ENCODE measurements at places on chromosomes 5 and 9.

DNA sequence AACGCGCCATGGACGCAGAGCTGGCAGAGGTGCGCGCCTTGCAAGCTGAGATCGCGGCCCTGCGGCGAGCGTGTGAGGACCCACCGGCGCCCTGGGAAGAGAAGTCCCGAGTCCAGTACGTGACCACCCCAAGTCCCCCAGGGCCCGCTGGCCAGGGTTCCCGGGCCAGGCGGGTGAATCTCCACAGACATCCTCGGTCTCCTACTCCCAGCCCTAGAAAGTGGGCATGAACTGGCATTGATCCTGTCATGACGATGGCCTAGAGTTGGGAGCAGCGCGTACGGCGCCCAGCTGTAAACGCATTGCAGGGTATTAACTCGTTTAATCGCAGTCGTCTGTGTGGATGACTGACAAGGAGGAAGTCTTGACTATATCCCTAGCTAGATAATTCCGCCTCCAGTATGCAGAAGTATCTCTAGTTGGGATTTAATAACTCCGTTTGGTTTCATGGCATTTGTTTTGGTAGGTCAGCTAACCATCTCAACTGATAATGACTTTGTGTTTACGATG, 293 bp downstream of the CENPP start:
- DNase-seq = no peak

DNA sequence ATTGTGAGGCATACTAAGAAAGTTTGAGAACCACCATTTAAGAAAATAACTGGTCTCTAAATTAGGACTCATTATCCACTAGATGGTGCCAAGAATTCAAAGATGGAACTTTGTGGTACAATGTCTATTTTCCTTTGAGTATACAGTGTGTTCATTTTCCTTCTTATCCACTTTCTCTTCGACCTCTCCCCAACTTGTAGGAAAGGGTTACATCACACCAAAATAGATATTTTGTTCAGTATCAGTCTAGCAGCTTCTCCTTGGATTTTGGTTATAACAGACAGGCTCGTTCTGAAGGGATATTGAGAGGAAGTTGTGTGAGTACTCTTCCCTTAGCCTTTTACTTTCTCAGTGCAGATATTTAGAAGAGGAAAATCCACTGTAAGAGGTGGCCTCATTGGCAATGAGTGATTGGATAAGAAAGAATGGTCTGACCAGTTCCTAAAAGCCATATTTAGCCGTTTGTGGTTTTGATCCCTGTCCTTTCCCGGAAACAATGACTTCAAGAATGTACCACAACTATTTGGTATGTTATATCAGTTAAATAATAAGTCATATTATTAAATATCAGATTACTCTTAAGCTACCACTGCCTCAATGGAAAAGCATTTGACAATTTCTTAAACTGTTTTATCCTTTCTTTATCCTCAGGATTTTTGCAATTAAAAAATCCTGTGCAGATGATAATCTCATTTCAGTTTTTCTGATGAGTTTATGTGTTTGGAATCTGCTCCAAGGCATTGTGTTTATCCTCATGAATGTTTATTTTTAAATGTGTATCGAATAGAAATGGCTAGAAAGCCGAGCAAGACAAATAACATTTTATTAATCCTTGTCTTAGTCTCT, 69.0 kb upstream of the GRAMD2B start:
- DNase-seq = no peak

DNA sequence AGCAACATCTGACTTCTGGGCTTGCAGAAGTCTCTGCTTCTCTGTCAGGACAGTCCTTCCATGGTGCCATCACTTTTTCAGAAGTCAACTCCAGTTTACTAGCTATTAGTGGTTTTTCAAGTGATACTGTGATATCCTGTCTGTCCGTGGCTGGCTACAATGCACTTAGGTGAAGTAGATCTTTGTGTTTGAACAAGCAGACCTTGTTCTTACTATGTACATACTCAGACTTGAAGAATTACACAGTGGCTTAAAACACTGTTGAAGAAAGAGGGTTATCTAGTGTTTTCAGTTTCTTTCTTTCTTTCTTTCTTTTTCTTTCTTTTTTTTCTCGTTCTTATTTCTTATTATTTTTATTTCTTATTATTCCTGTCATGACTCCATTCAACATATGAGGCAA, 228.7 kb downstream of the NTRK2 start:
- no peak for DNase-seq

DNA sequence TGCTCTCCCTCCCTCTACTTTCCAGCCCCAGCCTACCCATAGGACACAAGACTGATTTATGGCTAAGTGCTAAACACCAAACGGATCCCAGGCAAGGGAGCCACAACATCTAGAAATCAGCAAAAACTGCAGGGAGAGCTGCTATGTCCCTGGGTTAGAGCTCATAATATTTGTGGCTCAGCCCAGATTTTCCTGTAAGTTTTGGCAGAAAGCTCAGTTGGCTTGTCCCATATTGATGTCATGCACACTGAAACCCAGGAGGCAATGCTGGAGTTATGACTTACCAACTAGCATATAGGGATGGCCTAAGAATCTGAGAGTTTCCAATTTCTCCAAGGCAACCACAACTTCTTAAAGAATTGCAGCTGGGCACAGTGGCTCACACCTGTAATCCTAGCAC, 44.7 kb upstream of the MYOT start:
- no peak for DNase-seq

- DNase-seq = no peak
Observed at GRCh38 chr5:88661806-88662207, 221.2 kb downstream of the MEF2C start.

DNA sequence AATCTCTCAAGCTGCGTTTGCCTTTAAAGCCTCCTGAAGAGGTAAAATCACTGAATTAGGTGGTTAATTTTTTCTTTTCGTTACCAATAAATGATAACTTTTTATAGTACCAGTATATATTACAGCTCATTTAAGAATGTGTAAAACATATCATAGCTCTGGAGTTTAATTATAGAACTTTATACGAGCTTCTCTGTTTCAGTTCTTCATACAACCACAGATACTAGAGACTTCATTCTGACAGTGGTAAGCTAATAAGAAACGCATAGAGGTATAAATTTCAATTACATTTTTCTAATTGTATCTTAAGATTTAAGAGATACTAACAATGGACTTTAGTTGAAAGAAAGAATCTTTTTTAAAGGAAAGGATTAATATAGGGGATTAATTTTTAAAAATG, 73.9 kb downstream of the PBX3 start:
- DNase-seq = no peak

DNA sequence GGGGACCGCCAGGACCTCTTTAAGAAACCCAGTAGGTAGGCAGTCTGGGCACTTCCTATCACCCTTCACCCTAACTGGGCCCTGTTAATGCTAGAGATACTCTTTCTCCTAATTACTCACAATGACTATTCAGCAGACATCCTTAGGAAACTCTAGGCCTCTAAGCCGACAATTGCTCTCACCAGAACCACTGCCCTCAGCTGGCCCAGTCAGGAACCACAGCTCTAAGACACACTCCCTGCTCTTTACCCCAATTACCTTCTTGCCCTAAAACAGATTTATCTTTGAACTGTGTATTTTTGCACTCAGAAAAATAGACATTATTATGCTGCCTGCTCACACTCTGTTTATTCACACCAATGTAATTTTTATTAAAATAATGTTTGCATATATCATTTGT, 432.6 kb upstream of the SLC30A5 start:
- DNase-seq = no peak

DNA sequence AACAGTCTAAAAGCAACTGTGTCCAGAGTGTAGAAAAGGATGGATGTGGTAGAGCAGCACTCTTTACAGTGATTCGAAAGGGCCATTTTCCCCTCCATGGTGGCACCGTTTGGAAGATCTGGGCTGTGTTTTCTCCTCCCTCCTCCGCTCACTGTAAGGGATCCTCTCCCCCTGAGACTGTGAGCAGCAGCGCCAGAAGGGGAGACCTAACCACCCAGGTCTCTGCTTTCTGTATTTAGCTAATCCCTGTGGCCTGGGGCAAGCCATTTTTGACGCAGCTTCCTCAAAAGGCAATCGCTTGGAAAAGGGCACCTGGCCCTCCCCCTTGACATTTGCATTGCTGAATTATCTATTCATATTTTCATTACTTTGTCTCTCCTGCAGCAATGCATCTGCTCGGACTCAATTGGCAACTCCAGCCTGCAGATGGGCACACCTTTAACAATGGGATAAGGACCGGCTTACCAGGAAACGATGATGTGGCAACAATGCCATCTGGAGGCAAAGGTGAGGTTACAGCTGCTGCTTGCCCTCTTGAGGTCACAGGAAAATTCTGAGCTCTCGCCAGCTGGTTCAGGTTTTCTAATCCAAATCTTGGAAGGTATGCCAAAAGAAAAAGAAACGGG, 244.3 kb upstream of the WWC1 start:
- DNase-seq = peak; percentile 60

- no peak for DNase-seq
Observed at GRCh38 chr5:89595056-89595455, 712.1 kb upstream of the MEF2C start.

- no peak for DNase-seq
Observed at GRCh38 chr9:17519761-17520160, 59.1 kb upstream of the SH3GL2 start.

- no peak for DNase-seq
Observed at GRCh38 chr5:98796197-98796972, 22.9 kb downstream of the RGMB start.

DNA sequence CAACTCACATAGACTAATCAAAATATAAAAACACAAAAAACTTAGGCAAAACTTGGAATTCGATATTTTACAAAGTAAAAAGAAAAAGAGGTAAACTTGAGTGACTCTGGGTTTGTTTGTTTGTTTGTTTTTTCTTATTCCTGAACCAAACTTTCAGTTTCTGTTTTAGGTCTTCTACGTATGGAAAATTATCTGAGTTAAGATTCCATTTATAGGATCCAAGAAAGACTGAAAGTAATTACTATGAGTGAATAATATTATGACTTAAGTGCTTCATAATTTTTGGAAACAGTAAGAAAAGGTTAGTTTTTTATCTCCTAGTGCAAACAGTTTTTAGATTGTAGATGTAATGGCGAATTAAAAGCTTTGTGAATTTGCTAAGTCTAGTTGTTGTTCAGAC, 13.2 kb downstream of the ST8SIA4 start:
- no peak for DNase-seq

GRCh38 chr9:16921855-16922254, 51.4 kb upstream of the BNC2 start:
- DNase-seq = no peak

DNA sequence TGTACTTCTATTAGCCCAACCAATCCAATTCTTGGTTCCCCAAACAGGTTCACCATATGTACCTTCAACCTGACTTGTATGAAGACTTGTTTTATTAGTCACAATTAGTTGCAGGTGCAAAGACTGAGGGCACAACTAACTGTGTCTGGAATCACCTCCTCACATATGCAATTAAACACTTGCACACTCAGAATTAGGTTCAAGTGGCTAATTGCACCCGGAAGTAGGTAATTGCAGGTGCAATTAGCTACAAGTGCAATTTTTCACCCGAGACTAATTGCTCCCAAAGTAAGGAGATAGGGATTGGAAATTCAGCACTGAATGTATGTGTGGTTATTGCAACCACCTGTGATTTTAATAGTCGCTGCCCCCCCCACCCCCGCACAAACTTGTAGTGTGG, 338.9 kb downstream of the ZSWIM6 start:
- DNase-seq = no peak

DNA sequence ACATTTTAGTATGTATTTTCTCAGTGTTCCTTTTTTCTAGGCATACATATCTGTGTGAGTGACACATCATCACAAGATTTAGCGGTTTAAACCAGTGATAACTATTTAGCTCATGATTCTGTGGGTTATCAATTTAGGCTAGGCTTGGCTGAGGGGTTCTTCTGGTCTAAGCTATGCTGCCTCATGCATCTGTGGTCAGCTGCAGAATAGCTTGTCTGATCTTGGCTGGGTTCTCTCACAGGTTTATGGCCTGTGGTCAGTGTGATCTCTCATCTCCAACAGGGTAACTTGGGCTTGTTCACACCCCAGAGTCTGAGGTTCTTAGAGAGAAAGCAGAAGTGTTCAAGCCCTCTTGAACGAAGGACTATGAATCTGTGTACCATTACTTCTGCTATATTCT, 363.3 kb downstream of the KDM4C start:
- no peak for DNase-seq

DNA sequence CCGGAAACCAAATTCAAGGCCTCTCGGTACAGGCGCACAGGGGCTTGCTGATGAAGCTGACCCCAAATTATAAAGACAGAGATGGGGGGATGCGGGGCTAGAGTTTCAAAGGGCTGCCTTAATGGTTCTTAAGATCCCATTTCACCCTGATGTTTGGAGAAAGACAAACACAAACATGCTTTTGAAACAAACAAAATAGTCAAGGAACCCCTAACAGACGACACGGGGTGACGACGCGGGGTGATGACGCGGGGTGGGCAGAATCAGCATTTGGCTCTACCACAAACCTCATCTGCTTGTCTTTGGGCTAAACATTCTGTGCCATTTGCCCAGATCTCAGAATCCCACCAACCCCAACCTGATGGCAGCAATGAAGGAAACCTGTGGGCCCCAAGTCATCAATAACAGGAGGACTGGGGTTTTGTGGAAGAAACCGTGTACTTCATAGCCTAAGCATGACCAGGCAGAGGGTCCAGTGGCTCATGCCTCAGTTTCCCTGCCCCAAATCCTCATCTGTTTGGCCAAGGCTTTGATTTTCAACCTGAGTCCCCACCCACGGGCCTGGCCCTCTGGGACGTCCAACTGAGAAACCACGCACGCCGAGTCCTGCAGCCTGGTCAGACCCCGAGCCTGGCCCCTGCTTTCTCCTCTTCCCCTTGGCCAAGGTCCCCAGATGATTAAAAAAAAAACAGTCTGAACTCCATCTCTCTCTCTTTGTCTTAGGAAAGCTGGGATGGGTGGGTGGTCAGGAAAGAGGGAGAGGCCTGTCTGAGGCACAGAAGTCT, 148.5 kb downstream of the COL23A1 start:
- peak; percentile 35 for DNase-seq

GRCh38 chr9:7226007-7226640, 468.4 kb downstream of the KDM4C start:
- DNase-seq = no peak

DNA sequence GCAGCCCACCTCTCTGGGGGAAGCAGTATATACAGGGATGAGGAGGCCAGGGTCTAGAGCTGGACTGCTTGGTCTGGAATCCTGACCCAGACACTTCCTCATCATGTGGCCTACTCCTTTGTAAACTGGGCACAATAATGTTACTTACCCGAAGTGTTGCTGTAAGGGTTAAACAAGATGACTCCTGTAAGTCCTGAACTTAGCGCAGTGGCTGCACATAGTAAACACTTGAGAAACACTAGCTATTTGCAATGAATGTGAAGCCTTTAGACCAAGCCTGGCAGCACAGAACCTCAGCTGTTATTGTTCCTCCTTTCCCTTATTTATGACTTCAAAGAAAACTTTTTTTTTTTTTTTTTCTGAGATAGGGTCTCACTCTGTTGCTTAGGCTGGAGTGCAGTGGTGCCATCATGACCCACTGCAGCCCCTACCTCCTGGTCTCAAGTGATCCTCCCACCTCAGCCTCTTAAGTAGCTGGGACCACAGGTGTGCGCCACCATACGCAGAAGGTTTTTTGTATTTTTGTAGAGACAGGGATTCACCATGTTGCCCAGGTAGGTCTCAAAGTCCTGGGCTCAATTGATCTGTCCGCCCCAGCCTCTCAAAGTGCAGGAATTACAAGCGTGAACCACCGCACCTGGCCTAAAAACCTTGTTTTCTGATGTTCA, 96.2 kb upstream of the IL6ST start:
- no peak for DNase-seq

GRCh38 chr5:101531026-101531425, 627.9 kb upstream of the ST8SIA4 start:
- DNase-seq = no peak

GRCh38 chr5:154086641-154087040, 47.9 kb downstream of the MFAP3 start:
- DNase-seq = no peak
